ENCODE measurements at places on chromosomes 6 and 20.
A peak's percentile ranks its signal among the peaks of the same experiment; 100 is the strongest.

GRCh38 chr20:11780765-11781369 is 136.8 kb upstream of the BTBD3 start:
- no peak for DNase-seq

GRCh38 chr6:143449714-143450452 is 612 bp downstream of the ADAT2 start:
- DNase-seq: no peak

DNA sequence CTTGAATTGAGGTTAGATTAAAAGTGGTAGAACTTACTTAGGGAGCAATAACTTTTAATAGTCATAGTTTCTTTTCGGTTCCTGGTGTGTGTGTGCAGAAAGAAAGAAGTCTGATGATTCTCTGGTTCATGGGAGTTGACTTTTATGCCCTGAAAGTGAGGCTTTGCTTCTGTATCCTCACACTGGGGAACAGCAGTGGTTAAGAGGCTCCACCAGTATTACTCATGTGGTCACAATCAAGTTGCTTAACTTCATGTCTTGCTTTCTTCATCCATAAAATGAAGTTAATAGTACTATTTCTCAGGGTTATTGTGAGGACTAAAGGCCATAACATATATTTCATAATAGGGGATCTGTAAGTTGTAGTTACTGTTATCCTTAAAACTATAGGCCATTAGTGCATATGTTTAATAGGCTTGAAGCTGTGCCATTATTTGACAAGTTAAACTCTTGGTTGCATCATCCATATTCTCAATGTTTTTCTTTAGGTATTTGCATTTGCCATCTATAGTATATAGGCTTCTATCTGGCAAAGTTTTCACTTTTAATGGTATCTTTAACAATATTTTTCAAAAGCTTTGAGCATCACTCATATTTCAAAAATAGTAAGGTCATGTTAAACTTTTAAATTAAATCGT is 262.4 kb downstream of the PLCB1 start:
- DNase-seq: no peak

GRCh38 chr6:39814236-39814635 is 22.1 kb downstream of the DAAM2 start:
- no peak for DNase-seq

- no peak for DNase-seq
Observed at GRCh38 chr6:75020971-75021370, 184.9 kb downstream of the COL12A1 start.

DNA sequence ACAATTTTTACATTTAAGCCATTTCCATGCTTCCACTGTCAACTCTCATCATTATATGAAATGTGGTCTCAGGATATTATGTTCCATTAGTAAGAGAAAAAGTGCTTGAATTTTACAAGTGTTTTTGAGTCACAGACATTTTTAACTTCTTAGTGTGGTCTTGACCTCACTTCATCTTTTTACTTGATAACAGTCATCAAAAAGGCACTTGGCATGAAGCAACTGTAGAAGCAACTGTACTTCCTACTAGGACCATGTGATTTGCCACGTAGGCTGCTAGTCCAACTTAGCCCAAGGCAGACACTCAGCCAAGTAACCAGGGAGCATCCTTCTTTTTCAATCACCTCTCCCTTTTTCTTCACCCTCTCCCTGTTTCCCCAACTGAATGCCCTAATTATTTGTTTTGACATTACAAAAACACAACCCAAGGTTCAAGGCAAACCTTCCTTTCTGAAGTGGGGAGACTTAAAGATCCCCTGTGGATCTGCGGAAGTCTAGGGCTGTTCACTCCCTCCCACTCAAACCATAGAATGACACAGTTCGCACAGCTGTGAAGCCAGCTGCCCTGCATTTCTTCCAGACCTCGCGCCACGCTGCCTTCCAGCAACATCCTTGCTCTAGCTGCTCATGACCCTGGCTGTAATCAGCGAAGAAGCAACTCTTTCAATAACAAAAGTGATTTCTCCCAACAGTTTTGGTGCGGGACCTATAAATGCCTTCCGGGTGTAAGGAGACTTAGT is 45.0 kb downstream of the PHACTR1 start:
- DNase-seq: no peak

- no peak for DNase-seq
Observed at GRCh38 chr20:61734733-61735502, 330.8 kb downstream of the TAF4 start.

- DNase-seq: peak; percentile 32
Observed at GRCh38 chr6:143515061-143515760, 3.7 kb upstream of the FUCA2 start.

DNA sequence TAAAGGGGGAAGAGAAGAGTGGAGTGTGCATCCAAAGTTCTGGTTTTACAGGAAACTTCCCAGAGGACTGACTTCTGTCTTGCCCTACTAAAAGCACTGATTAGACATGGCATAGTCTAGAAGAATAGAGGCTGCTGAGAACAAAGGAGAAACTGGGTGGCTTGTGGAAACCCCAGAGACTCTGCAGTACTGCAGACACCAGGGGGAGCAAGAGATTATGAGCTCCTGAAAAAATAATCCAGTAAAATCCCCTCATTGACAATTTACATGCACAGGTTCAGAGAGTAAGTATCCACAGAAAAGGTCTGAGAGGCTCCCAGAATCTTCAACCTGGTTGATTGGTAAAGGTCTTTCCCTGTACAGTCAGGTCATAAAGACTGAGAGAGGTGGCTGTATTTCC is 48.7 kb upstream of the CLVS2 start:
- no peak for DNase-seq

DNA sequence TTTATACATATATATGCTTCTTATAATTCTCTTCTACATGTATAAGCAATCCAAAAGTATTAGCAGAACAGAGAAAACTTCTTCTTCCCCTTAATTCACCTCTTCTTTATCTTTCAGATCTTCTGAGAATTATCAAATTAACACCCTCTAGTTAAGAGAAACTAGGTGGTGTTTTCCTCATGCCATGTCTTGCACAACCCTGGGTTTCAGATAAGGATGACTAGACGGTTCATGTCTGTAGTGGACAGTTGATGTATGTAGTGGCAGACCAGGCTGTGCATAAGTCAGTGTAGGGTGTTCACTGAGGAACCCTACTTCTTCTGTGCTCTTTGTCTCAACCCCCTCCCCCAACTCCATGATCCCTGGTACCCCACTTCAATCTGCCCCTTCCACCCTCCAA is 187.3 kb downstream of the SAMD5 start:
- DNase-seq: no peak

DNA sequence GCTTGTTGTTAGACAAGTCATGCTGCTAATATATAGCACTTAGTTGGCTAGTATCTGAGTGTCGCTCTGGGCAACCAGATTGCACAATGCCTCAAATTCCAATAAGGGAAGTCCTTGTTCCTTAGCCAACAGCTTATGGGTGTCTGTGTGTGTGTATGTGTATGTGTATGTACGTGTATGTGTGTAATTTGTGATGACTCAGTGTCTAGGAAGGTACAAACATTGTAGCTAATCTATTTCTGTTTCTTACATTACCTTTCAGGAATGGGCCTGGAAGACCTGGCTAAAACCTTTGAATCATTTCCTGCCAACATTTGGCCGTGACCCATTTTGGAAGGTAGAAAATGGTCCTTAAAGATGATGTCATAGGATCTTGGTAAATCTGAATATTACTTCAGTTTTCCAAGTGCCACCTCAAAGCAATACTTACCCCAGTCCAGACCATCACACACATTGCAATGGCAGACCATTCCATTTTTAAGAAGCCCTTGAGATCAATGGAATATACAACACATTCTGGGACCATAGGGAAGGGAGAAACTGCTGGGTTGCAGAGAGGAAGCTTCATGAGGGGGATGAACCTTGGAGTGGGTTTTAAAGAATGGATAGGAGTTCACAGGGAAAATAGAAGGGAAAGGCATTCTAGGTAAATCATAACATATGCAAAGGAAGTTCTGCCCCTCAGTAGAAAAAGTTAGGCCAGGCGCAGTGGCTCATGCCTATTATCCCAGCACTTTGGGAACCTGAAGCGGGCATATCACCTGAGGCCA is 25.1 kb downstream of the NEDD9 start:
- no peak for DNase-seq

Measured in cerebellar nuclear complex (tissue), 1 donor.